ENCODE measurements at places on chromosomes 5 and 9.
A peak's percentile ranks its signal among the peaks of the same experiment; 100 is the strongest.

GRCh38 chr5:159362220-159362619 lies 31.9 kb upstream of the IL12B start:
- no peak for DNase-seq

DNA sequence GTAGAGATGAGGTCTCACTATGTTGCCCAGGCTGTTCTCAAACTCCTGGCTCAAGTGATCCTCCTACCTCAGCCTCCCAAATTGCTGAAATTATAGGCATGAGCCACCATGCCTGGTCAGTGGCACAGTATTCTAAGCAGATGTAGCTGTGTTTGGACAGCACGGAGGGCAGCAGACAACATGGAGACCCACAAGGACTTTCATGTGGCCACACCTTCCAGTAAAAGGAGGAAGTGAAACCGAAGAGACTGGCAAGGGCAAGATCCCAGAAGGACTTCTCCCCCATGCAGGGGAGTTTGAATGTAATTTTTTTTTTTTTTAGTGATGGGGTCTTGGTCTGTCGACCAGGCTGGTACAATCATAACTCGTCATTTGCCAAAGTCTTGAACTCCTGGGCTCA lies 172.2 kb downstream of the TRPM3 start:
- DNase-seq, result no peak

DNA sequence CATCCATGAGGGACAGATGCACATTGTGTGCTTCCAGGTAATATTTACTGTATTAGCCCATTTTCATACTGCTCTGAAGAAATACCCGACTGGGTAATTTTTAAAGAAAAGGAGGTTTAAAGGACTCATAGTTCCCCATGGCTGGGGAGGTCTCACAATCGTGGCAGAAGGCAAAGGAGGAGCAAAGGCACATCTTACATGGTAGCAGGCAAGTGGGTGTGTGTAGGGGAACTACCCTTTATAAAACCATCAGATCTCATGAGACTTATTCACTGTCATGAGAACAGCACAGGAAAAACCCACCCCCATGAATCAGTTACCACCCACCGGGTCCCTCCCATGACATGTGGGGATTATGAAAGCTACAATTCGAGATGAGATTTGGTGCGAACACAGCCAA lies 148.8 kb upstream of the FBXL17 start:
- no peak for DNase-seq

- DNase-seq, result no peak
Measured at GRCh38 chr9:95060234-95060633, 257.3 kb downstream of the FANCC start.

GRCh38 chr5:108303611-108304010 lies 78.3 kb downstream of the FBXL17 start:
- DNase-seq, result no peak

GRCh38 chr5:32489791-32490562 lies 45.4 kb upstream of the ZFR start:
- DNase-seq, result peak; percentile 21

GRCh38 chr5:17259630-17260257 lies 42.3 kb downstream of the BASP1 start:
- no peak for DNase-seq

GRCh38 chr5:135851915-135852845 lies 17.7 kb downstream of the SLC25A48 start:
- no peak for DNase-seq

GRCh38 chr9:92138157-92138959 lies 23.1 kb upstream of the SPTLC1 start:
- peak; percentile 62 for DNase-seq

DNA sequence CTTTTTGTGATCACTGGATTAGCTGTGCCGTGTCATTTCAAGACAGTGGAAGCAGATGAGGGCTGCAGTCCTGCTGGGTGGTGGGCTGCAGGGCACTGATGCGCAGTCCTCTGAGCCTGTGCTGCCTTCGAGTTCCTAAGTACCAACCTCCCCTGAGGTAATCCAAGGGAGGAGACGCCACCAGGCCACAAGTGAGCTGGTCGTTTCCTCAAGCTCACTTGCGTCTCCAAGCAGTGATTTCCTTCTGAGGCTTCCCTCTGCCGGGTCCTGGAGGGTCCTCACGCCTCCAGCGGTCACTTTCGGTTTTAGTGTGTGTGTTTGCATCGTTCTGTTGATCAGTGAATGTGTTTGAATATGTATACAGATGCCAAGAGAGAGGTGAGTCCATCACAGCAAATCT lies 115.7 kb downstream of the TRIO start:
- DNase-seq, result no peak
